ENCODE measurements at places on chromosomes 11 and 22. TPM values are rescaled to one million over a fixed set of nuclear protein-coding genes. Genes with fewer than 3 reads are reported as not detected.
A peak's percentile ranks its signal among the peaks of the same experiment; 100 is the strongest.

GGT5 gene
- 32.6 TPM for polyA plus RNA-seq

- DNase-seq: peak; percentile 75
- peak overlapping the region; percentile 94 for H3K4me3 ChIP-seq
- no peaks in the 10 kb centered on the region for H3K27me3 ChIP-seq
- H3K4me1 ChIP-seq: peaks cover 7% of the 10 kb centered on the region
- H3K27ac ChIP-seq: peak overlapping the region; percentile 94
Measured at GRCh38 chr11:66857234-66857926, 516 bp downstream of the LRFN4 start.

XKR3 gene
- 0.09 TPM for polyA plus RNA-seq

GRCh38 chr22:31398231-31398630, 1.2 kb upstream of the DRG1 start:
- no peak for DNase-seq
- peak overlapping the region; percentile 89 for H3K27ac ChIP-seq
- no peaks in the 10 kb centered on the region for H3K27me3 ChIP-seq
- peaks cover 12% of the 10 kb centered on the region for H3K36me3 ChIP-seq
- peaks cover 9% of the 10 kb centered on the region for H3K4me1 ChIP-seq

DNA sequence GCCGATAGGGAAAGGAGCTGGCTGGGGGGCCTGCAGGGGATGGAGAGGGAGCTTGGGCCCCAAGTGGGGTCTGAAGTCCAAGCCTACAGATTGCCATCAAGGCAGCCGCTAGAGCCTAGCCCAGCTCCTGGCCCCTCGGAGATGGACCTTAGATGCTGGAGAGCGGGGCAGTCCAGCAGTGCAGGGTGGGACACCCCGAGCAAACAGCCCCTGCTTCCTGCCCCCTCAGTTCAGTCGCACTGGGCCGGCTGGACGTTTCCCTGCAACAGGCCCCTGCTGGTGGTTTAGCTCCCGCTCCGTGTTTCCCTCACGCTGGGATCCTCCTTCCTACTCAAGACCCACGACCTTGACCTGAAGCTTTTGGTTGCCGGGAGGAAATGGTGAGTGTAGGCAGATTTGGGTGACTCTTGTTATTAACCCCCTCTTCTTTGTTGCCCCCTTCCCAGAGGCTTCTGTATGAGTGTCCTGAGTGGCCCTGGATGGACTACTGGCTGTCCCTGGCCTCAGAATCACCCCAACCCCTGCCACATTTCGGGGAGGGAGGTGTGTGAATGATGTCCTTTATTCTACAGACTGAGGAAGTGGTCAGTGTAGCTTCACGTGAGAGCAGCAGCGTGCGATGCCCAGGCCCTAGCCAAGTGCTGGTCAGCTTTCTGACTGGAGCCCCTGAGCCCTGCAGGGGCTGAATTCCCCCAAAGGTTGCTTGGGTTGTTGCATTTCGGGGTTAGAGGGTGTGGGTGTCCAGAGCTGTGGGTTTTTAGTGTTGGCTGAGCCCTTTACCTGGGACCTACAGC, 2.7 kb downstream of the ST3GAL4 start:
- peak overlapping the region; percentile 89 for H3K4me3 ChIP-seq
- H3K27ac ChIP-seq: peak overlapping the region; percentile 88
- H3K36me3 ChIP-seq: no peaks in the 10 kb centered on the region
- DNase-seq: peak; percentile 76

PANX3 gene
- polyA plus RNA-seq: not detected

ALDH3B1 gene
- polyA plus RNA-seq: 7.9 TPM

- no peaks in the 10 kb centered on the region for H3K27me3 ChIP-seq
- H3K4me3 ChIP-seq: no peak overlapping the region
Measured at GRCh38 chr11:38252620-38253019, 1654.6 kb upstream of the RAG2 start.

GRCh38 chr11:67532889-67533288, 9.6 kb upstream of the CABP2 start:
- no peaks in the 10 kb centered on the region for H3K36me3 ChIP-seq
- H3K27me3 ChIP-seq: no peaks in the 10 kb centered on the region
- no peak for DNase-seq

Data from spleen (tissue), 13 donors.